Substantia nigra (tissue), 51 donors: ENCODE measurements at places on chromosomes 5 and 9.

DNA sequence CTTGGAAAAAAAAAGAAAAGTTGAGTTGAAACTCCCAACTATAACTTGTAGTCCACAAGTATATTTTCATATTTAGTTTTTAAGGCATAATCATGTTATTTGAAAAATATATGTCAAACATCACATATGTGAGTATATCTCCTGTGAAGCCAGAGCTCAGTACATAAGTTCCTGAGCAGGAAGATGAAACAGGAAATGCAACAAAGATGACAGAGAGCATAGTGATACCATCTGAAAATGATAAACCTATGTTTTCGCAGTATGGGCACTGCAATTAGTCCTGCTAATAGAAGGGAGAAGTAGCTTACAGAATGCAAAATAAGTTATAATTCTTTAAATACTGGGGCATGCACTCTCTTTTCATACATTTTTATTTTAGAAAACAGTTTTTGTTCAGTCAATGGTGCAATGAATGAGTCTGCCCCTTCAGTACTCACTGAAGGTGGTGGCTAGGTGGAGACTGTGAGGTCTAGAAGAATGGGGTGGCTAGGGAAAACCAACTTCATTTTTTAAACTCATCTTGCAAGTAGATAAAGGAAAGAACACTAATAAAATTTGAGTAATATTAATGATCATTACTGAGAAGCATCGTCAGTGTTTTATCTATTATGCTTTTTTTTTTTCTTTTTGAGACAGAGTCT, 54.1 kb upstream of the FYB1 start:
- DNase-seq = no peak

DNA sequence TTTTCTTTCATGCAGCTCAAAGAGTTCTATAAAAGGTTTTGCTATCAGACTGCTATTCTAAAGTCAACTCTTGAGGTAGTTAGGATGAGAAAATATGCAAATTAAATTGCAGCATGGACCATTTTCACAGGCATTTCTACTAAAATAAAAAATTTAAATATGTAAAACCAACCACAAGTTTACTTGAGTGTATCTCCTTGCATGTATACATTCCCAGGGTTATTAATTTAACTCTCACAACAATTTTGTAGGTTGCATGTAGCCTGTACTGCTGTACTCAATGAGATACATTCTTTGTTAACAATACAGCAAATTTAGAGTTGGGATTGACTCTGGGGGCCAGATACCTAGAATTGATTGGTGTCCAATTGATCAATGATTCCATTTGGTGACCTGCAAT, 265.8 kb downstream of the MED10 start:
- DNase-seq = no peak

GRCh38 chr5:168925160-168925559, 346.0 kb upstream of the PANK3 start:
- DNase-seq = no peak

GRCh38 chr5:86461169-86461956, 156.4 kb upstream of the COX7C start:
- DNase-seq = no peak

DNA sequence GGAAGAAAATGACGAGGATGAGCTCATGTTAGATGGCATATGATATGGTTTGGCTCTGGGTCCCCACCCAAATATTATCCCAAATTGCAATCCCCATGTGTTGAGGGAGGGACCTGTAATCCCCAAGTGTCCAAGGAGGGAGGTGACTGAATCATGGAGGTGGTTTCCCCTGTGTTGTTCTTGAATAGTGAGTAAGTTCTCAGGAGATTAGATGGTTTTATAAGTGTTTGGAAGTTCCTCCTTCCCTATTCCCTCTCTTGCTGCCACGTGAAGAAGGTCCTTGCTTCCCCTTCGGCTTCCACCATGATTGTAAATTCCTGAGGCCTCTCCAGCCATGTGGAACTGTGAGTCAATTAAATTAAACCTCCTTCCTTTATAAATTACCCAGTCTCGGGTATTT, 10.1 kb downstream of the EDIL3 start:
- no peak for DNase-seq

GRCh38 chr5:39080597-39081204, 6.5 kb upstream of the RICTOR start:
- peak; percentile 24 for DNase-seq

- DNase-seq = no peak
Measured at GRCh38 chr9:35628389-35628991, 10.3 kb upstream of the CD72 start.

GRCh38 chr9:92328225-92328624, 2.5 kb downstream of the CENPP start:
- no peak for DNase-seq

DNA sequence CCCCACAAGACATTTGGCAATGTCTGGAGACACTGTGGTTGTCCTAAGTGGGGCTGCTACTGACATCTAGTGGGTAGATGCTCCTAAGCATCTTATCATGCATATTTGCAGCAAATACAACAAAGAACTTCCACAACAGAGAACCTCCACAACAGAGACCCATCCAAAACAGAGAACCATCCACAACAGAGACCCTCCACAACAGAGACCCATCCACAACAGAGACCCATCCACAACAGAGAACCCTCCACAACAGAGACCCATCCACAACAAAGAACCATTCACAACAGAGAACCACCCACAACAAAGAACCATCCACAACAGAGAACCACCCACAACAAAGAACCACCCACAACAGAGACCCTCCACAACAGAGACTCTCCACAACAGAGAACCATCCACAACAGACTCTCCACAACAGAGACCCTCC, 32.8 kb downstream of the ARPC5L start:
- no peak for DNase-seq

GRCh38 chr5:54226215-54226614, 84.2 kb downstream of the ARL15 start:
- no peak for DNase-seq

- no peak for DNase-seq
Measured at GRCh38 chr9:81389569-81389993, 299.8 kb downstream of the TLE1 start.

DNA sequence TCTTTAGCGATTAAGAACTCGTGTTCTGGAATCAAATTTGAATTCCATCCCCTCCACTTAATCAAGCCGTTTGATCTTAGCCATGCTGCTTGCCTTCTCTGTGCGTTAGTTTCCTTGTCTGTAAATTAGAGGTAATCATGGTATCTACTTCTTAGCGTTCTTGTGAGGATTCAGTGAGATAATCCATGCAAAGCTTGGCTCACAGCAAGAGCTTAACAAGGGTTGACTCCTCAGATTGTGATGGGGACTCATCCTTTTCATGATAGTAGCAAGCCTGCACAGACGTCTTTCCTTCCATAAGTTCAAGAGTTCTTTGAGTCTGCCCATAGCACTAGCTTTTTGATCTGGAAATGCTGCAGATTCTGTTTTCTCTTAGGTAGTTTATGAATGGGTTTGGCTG, 72.8 kb downstream of the TRIO start:
- no peak for DNase-seq

DNA sequence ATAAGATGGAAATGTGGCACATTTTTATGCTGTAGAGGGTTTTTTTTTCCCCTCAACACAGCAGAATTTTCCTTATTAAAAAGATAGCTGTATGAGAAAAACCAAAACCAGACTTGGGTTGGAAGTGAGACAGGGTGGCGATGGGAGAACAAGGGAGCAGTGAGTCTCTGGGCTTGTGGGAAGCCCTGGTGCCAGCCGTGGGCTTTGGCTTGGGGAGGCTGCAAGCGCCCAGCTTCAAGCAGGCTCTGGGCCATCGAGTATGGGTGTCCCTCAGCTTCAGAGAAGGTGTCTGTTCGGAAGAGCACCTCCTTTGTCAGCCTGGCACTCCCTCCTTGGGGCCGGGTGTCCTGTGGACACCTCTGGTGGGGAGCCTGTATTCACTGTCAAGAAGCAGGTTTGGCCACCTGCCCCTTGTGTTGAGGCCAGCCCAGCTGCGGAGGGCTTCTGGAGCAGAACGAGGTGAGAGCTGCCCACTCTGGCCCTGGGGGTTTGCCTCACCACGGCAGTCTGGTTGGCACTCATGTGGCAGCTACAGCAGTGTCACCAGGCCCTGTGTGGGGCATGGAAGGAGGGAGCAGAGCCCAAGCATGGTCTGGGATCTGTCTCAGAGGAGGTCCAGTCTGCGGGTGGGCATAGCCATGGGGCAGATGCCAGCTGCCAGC, 37.6 kb upstream of the ANGPTL2 start:
- no peak for DNase-seq

- no peak for DNase-seq
Measured at GRCh38 chr9:114169029-114169951, 14.0 kb downstream of the COL27A1 start.

DNA sequence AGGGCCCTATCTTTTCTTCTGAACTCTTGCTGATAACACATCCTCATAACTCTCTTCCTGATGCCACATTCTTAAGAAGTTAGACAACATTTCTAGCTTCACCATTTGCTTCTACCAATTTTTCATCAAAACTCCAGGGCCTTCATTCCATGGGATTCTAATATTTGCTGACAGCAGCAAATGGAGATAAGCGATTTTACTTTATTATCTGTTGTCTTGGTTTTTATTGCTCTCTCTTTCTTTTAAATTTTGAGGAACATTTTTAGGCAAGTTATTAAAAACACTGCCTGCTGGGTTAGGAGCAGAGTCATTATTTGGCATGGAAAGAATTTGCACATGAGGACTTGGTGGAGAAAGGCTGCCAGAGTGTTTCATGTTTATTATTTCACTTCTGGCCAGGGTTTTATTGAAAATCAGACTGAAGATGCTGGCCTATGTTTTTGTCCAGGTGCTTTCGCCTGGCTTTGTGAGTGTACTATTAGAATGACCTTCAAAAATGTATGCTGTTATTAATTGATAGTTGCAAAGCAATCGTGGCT, 27.7 kb downstream of the NSG2 start:
- DNase-seq = no peak

DNA sequence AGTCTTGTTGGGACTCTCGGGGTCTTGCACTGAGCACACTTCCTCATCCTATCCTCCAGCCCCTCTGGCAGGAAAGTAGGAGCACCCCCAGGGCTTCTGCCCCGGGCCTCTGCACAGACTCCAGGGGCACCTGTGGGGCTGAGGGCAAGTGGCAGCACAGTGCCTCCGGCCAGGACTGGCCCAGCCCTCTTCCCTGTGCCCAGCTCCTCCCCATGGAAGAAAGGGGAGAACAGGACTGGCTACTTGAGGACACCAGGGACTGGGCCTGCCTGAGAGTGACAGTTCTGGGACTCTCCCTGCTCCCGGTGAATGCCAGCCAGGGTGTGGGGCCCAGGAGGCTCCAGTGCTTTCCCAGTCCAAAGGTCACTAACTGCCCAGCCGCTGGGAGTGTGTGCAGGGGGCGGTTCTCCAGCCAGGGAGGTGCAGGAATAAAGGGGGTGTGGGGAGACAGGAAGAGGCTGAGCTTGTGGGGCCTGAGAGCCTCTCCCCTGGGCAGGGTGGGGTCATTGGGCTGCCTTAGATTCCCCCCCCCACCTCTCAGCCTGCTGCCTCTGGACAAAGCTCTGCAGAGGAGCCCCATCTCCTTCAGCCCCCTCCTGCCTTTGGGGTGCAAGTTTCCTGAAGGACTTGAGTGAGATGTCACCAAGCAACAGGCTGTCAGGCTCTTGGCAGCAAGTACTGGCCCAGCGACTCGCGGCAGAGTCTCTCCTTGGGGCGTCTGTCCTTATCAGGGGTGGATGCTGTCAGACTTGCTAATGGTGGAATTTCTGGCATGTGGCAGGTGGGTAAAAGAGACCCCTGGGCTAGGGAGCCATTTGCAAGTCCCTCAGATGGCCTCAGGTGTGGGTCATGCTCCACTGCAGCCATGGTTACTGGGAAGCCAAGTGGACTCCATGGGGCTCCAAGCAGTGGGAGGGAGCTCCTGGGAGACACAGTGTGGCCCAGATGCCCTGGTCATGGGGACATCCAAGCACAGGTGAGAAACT, 19.1 kb upstream of the JADE2 start:
- no peak for DNase-seq

DNA sequence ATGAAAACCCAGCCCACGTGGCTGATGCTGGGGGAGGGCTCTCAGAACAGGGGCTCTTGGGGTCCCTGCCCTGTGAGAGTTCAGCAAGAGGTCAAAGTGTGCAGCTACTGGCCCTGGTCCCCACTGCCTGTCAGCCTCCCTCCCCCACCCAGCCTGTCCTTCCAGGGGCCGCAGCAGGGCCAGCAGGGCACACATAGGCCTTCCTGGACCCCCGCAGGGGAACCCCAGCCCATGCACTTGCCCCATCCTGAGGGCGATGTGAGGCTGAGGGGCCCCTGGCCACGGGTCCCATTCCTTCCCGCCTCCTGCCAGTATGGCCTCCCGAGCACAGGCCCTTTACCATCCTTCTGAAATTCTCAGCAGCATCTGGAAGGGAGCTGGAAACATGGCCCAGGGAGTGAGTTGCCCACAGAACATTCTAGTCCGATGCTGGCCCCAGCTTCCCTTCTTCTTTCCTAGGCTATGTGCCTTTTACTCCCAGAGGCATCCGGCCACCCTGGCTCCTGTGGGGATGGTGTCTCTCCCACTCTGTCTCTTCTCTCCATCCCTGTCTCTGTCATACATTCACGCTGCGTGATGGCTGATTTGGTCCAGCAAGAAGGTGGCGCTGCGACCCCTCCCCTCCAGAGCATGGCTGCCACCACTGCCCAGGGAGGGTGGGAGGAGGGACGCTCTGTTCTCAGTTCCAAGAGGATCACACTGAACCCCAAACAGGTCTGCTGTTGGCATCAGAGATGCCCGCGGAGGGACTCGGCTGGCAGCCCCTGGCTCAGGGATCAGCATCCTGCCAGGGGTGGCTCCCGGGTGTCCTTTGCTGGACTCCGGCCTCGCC, 19.6 kb downstream of the MRPL36 start:
- DNase-seq = no peak

- no peak for DNase-seq
Measured at GRCh38 chr5:64895748-64896147, 127.0 kb downstream of the CWC27 start.

- DNase-seq = no peak
Measured at GRCh38 chr5:102874054-102874453, 118.9 kb downstream of the PAM start.

DNA sequence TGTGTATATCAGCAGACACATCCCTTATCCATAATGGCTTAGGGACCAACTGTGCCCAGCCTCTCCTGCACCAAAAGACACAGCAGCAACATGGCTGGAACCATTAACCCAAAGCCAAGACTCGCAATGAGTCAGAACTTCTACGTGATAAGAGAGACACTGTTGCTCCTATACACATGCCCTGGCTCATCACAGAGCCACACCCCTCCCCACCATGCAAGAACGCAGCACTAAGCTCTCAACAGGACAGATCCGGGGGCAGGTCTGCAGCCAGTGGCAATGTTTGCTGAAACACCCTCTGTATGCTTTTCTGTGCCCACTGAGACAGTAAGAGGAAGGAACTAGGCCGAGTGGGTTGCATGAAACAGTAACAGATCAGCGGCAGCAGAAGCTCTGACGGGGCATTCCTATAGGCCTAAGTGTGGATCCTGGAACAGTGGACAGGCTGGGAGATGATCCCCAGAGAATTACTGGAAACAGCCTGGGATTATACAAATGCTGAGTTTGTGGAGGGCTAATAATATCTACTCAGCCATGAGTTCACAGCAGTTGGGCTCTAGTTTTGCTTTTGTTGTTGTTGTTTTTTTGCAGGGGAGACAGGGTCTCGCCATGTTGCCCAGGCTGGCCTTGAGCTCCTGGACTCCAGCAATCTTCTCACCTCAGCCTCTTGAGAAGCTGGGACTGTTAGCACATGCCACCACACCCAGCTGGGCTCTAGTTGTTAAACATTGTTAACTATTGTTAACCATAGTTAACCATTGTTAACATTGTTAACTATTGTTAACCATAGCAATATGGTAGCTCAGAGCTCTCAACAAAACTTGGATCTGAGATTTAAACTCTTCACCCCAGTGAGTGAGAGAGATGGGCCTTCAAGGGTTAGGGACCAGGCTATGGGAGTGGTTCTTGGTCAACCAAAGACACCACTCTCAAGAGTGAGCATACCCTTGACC, 41.0 kb downstream of the B4GALT1 start:
- DNase-seq = no peak
